ENCODE measurements at places on chromosomes 16 and 17.
A peak's percentile ranks its signal among the peaks of the same experiment; 100 is the strongest.

DNA sequence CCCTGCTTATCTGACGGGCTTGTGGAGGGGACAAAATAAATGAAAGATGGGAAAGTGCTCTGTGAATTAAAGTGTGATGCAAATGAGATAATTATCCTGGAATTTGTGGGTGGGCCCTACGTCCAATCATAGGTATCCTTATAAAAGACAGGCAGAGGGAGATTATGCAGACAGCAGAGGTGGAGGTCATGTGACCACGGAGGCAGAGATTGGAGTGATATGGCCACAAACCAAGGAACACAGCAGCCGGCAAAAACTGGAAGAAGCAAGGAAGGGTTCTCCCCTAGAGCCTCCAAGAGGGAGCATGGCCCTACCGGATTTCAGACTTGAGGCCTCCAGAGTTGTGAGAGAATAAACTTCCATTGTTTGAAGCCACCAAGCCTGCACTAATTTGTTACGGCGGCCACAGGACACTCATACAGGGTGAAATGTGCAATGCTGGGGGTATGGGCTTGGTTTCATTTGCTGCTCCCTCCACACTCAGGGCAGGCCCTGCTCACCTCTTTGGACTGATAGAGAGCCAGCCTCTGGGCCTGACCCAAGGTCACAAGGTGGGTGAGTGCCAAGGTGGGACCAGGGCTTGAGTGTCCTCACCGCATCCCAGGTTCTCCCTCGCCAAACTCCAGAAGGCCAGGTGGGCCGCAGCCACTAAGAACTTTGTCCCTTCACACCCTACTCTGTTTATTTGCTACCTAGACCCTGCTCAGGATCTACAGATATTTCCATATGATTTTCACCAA, 149.6 kb upstream of the TNRC6C start:
- peaks cover 2% of the 10 kb centered on the region for H3K4me1 ChIP-seq
- DNase-seq: no peak
- peaks cover 17% of the 10 kb centered on the region for H3K27me3 ChIP-seq
- no peak overlapping the region for H3K4me3 ChIP-seq

DNA sequence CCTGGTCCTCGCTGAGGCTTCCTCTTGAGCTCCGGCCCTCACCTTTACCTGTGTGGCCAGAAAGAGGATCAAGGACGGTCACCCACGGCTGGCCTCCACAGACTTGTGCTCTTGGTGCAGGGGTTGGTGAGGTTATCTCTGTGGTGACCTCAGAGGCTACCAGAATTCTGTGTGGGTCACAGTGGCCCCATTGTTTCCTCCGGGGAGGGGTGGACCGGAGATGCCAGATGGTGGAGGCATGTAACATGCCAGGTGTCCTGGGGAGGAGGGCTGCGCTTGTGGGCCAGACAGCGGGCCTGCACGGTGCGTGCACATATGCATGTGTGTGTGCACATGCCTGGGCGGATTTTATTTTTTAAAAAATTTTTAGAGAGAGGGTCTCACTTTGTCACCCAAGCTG, 6.3 kb downstream of the SGCA start:
- no peak for DNase-seq
- H3K27me3 ChIP-seq: no peaks in the 10 kb centered on the region
- H3K4me3 ChIP-seq: no peak overlapping the region
- 0 out of 2 replicates have a peak overlapping the region, but pooled peaks have one; percentile 9 for H3K27ac ChIP-seq
- peaks cover 6% of the 10 kb centered on the region for H3K36me3 ChIP-seq

GRCh38 chr17:75078284-75079022, 9.3 kb upstream of the SLC16A5 start:
- H3K27me3 ChIP-seq: no peaks in the 10 kb centered on the region
- no peaks in the 10 kb centered on the region for H3K36me3 ChIP-seq
- peak; percentile 78 for DNase-seq
- no peak overlapping the region for H3K4me3 ChIP-seq
- peak overlapping the region; percentile 1 for H3K27ac ChIP-seq

GRCh38 chr16:67260426-67261063, 11.8 kb downstream of the SLC9A5 start:
- no peak overlapping the region for H3K27ac ChIP-seq
- H3K4me1 ChIP-seq: peaks cover 2% of the 10 kb centered on the region

- H3K27ac ChIP-seq: no peak overlapping the region
- H3K27me3 ChIP-seq: no peaks in the 10 kb centered on the region
These were observed 59.8 kb downstream of the ADCY9 start for GRCh38 chr16:4056161-4057105.

- H3K4me1 ChIP-seq: 0 out of 2 replicates have a peak, but pooled peaks cover 2% of the 10 kb centered on the region
- H3K27me3 ChIP-seq: no peaks in the 10 kb centered on the region
- no peak for DNase-seq
- H3K4me3 ChIP-seq: no peak overlapping the region
These were observed 21.1 kb downstream of the SMYD4 start for GRCh38 chr17:1808644-1809043.

- no peaks in the 10 kb centered on the region for H3K36me3 ChIP-seq
- no peak overlapping the region for H3K27ac ChIP-seq
- no peak overlapping the region for H3K4me3 ChIP-seq
- no peaks in the 10 kb centered on the region for H3K27me3 ChIP-seq
These were observed 13.1 kb upstream of the ABCC3 start for GRCh38 chr17:50621574-50622031.

DNA sequence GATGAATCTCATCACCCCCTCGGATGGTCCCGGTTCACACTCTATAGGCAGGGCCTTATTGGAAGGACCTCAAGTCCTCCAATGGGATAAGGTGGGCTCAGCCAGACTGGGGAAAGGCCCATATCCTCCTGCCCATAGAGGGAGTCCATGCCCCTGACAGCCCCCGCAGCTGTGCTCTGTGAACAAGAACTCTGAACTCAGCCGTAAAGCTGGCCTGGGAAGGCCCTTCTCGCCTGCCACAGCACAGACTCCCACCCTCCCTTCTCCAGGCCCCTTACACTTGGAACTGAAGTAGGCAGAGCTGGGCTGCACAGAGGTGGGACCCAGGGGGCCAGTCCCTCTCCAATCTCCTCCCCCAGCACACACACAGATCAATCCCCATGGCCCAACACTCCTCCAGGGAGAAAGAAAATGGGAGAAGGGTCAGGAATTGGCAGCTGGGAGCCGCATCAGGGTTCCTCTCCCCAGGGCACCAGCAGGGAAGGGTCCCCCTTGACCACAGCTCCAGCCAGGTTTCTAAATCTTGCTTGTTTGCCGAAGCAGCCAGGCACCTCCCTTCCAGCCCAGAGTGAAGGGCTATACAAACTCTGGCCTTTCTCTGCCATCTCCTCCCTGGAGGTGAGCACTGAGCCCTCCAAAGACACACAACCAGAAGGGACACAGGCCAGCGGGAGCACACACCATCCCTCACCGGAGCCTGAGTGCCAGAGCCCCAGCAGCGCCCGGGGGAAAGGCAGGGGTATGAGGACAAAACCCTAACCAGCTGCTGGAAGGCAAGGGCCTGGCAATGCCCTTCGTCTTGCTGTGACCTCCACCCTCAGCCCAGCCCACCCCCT, 454.1 kb downstream of the SOX9 start:
- no peaks in the 10 kb centered on the region for H3K27me3 ChIP-seq
- H3K27ac ChIP-seq: no peak overlapping the region
- no peak for DNase-seq
- H3K4me3 ChIP-seq: no peak overlapping the region
- no peaks in the 10 kb centered on the region for H3K36me3 ChIP-seq

GRCh38 chr17:27805520-27806146, 5.3 kb upstream of the NOS2 start:
- H3K27ac ChIP-seq: no peak overlapping the region
- peak; percentile 86 for DNase-seq
- no peaks in the 10 kb centered on the region for H3K36me3 ChIP-seq
